Posterior cingulate gyrus (tissue), 11 donors: ENCODE measurements at places on chromosomes 7 and 10.

GRCh38 chr7:87131771-87132170, 20.5 kb upstream of the DMTF1 start:
- DNase-seq, result no peak

- DNase-seq, result no peak
Measured at GRCh38 chr7:11524476-11525397, 307.3 kb downstream of the THSD7A start.

DNA sequence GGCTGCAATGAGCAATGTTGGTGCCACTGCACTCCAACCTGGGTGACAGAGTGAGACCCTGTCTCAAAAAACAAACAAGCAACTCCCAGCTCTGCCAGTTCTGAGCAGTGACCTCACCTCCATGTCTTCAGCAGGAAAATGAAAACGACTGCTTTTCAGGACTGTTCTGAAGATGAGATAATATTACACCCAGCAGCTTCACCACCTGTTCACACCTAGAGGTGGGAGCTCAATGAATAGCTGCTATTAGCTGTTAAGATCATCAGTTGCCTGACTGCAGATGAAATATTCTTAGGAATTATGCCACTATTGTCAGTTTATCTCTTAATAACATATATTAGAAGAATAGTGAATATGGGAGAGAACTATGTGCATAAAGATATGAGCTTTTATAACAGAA, 48.4 kb upstream of the CYTH3 start:
- DNase-seq, result no peak

DNA sequence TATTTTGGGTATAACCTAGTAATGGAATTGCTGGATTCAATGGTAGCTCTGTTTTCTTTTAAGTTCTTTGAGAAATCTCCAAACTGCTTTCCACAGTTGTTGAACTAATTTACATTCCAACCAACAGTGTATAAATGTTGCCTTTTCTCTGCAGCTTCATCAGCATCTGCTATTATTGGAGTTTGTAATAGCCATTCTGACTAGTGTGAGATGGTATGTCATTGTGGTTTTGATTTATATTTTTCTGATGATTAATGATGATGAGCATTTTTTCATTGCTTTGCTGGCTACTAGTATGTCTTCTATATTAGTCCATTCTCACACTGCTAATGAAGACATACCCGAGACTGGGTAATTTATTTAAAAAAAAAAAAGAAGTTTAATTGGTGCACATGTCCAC, 248.6 kb upstream of the MAGI2 start:
- DNase-seq, result no peak

DNA sequence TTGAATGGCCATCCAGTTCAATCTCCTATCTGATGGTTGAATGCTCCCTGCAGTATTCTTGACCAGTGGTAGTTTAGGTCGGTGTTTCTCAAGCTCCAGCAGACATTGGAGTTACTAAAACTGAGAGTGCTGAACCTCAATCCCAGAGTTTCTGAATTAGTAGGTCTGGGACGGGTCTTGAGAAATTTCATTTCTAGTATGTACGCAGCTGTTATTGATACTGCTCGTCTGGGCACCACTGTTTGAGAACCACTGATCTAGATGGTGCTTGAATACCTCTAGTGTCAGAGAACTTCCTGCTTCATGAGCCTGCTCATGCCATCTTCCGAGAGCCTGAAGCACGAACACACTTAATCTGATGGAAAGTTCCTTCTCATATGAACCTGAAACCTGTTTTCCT, 99.4 kb upstream of the CREB5 start:
- no peak for DNase-seq
